ENCODE measurements at places on chromosomes 12 and 14.
A peak's percentile ranks its signal among the peaks of the same experiment; 100 is the strongest.

- H3K27ac ChIP-seq = peak overlapping the region; percentile 71
- DNase-seq = no peak
- no peak overlapping the region for H3K4me3 ChIP-seq
Observed at GRCh38 chr14:74593241-74593953, 18.6 kb downstream of the LTBP2 start.

DNA sequence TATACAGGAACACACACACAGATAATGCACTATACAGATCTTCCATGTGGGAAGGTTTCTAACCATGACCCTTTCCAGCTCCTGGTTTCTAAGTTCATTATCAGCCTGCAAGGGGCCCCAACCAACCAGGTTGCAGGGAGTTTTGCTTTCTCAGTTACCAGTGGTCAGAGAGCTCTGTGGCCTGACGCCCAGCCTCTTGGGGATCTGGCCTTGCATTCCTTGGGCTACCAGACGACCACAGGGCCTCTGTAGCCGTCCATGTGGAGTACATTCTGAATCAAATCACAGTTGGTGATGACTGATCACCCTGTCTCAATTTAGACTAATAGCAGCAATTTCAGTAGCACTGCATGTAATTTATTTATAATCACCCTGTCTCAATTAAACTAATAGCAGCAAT is 47.5 kb downstream of the PAH start:
- H3K4me3 ChIP-seq = no peak overlapping the region
- no peak for DNase-seq
- H3K27ac ChIP-seq = no peak overlapping the region
- H3K27me3 ChIP-seq = no peaks in the 10 kb centered on the region

DNA sequence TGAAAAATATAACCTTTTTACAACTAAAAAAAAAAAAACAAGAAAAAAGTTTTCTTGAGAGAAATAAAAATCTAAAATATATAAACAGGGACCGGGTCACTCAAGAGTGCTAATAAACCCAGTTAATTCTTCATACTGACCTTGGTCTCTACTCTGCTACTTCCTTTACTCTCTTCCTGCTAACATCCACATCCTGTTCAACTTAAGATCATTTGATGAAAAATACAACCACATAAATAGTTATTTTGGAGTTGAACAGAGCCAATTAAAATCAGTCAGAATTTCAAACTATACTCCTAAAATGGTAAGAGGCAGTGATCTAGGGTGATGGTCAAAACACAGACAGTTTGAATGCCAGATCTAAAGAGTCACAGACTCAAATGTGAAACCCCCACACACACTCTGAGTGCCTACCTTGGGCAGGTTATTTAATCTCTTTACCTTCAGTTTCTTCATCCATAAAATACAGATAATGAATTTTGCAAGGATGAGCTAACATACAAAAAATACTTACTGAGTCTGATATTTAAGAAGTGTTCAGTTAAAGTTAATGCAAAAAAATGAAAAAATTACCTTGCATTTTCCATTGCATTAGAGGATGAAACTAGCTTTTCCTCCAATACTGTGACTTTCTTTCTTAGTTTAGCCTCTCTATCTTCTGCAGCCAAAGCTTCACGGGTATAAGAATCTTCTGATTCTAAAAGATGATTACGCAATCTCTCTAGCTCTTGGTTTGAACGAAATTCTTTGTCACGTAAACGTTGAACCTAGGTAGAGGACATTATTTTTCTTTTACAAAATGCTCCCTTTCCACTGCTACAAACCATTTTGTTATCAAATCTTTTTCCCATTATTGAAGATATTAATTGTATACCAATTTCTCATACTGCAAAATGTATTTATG is 40.9 kb downstream of the TRIP11 start:
- H3K27ac ChIP-seq = no peak overlapping the region
- H3K27me3 ChIP-seq = no peaks in the 10 kb centered on the region
- peaks cover 31% of the 10 kb centered on the region for H3K36me3 ChIP-seq
- H3K4me3 ChIP-seq = no peak overlapping the region
- peaks cover 28% of the 10 kb centered on the region for H3K4me1 ChIP-seq
- DNase-seq = no peak

GRCh38 chr12:39272871-39273655 is 169.9 kb downstream of the KIF21A start:
- no peak overlapping the region for H3K27ac ChIP-seq
- H3K27me3 ChIP-seq = no peaks in the 10 kb centered on the region
- no peak for DNase-seq
- no peaks in the 10 kb centered on the region for H3K4me1 ChIP-seq

DNA sequence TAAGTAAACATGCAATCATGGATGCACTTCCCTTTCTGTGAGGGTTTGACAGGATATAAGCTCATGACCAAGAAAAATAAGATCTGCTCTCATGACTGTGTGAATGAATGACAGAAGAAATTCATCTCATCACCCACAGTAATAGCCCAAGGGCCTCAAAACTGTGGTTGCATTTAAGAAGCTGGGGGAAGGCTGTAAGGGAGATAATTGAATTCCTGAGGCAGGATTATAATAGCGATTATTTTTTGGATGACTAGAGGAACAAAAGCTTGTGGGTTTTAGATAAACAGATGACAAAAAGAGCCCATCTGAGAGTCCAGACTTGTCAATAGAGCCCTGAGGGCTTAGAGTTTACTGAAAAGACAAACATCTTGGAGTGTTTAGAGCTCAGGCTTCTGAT is 161.2 kb downstream of the NTF3 start:
- H3K4me3 ChIP-seq = no peak overlapping the region
- H3K36me3 ChIP-seq = no peaks in the 10 kb centered on the region
- no peak for DNase-seq
- H3K27ac ChIP-seq = no peak overlapping the region
- no peaks in the 10 kb centered on the region for H3K27me3 ChIP-seq

- no peak for DNase-seq
- no peaks in the 10 kb centered on the region for H3K36me3 ChIP-seq
Observed at GRCh38 chr12:76936275-76937193, 57.7 kb upstream of the CSRP2 start.

- no peak overlapping the region for H3K4me3 ChIP-seq
- no peaks in the 10 kb centered on the region for H3K4me1 ChIP-seq
- H3K36me3 ChIP-seq = no peaks in the 10 kb centered on the region
- no peak overlapping the region for H3K27ac ChIP-seq
- DNase-seq = no peak
Observed at GRCh38 chr12:5063149-5063548, 19.5 kb downstream of the KCNA5 start.

GRCh38 chr12:120167529-120168095 is 26.9 kb downstream of the GCN1 start:
- no peaks in the 10 kb centered on the region for H3K4me1 ChIP-seq
- H3K4me3 ChIP-seq = no peak overlapping the region
- H3K27ac ChIP-seq = no peak overlapping the region
- no peaks in the 10 kb centered on the region for H3K27me3 ChIP-seq

DNA sequence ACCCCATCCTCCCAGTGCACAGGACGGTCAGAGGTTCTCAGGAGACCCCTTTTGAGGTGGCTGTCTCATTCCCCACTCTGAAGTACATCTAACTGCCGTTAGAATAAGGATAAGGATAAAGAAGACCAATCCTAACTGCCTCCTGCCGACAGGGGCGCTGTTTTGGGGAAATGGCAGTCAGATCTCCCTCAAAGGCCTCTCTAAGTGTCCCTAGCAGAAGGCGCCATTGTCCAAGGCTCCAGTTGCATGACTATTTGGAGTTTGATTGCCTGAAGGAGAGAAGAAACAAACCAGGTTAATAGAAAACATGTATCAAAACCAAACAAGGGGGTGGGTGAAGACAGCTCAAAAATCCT is 29.1 kb upstream of the KLRB1 start:
- no peak overlapping the region for H3K4me3 ChIP-seq
- H3K27me3 ChIP-seq = no peaks in the 10 kb centered on the region
- DNase-seq = no peak

DNA sequence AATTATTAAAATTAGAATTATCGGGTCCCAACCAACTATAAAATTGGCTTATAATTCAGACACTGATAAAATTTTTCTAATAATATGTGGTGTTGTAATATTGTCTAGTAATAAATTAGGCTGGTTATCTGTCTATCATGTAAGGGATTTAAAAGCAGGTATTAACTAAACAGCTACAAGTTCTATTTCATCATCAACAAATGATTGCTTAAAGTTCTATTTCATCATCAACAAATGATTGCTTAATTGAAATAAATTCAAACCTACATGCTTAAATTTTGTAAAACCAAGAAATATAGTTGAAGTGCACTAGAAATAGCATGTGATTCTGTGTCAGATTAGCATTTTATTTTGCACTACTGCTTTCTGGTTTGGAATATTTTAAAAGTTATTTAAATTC is 34.1 kb downstream of the SLCO1A2 start:
- no peaks in the 10 kb centered on the region for H3K4me1 ChIP-seq
- H3K36me3 ChIP-seq = no peaks in the 10 kb centered on the region
- no peaks in the 10 kb centered on the region for H3K27me3 ChIP-seq

DNA sequence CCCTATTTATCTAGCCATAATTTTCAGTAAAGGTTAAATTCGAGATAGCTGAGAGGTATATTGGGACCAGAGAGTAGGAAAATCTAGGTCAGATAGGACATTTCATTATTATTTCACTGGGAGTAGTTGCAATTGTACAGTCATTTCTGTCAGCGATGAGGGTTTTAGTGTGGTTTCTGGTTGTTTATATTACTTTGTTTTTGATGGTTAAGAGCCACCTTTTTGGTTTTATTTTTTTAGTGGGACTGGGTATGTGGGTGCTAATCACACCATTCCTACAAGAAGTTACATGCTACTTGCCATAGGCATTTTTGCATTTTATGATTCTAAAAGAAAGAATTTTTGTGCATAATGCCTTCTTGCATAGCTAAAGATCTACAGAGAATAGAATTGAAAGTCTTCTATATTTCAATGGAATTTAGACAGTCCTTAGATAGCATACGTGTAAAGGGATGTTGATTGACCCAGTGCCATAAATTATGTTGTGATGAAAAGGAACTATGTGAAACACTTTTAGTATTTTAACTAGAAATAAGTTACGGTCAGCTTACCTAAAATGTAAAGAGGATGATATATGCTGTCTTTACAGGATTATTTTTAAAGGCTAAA is 85.2 kb downstream of the KTN1 start:
- DNase-seq = no peak
- no peaks in the 10 kb centered on the region for H3K27me3 ChIP-seq
- no peak overlapping the region for H3K27ac ChIP-seq
- H3K4me1 ChIP-seq = no peaks in the 10 kb centered on the region
- H3K36me3 ChIP-seq = peaks cover 48% of the 10 kb centered on the region

DNA sequence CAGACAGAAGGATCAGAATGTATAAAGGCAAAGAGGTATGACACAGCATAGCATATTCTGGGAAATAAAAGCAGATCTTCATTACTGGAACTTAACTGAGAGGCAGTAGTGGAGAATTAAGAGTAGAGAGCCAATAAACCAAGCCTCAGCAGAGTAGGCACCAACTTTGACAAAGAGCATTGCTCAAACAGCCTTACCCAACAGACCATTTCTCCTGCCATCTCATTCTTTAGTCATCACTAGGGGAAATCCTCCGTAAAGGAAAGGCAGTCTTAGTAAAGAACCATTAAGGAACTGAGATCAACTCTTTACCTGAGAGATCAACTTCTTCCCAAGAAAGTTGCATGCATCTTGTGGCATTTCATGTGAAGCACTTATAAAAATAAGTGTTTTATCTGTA is 36.6 kb downstream of the SENP1 start:
- H3K4me1 ChIP-seq = no peaks in the 10 kb centered on the region
- no peaks in the 10 kb centered on the region for H3K27me3 ChIP-seq
- H3K4me3 ChIP-seq = no peak overlapping the region
- no peak for DNase-seq
- H3K27ac ChIP-seq = no peak overlapping the region
- peaks cover 79% of the 10 kb centered on the region for H3K36me3 ChIP-seq

DNA sequence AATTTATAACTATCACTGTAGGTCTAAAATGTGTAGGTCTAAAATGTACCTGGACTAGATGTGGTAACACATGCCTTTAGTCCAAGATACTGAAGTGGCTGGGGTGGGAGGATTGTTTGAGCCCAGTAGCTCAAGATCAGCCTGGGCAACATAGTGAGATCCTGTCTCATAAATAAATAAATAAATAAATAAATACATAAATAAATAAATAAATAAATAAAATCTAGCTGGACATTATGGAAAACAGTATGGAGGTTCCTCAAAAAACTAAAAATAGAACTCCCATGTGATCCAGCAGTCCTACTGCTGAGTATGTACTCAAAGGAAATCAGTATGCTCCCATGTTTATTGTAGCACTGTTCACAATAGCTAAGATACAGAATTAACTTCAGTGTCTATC is 24.0 kb downstream of the PDE3A start:
- no peak overlapping the region for H3K27ac ChIP-seq
- DNase-seq = no peak
- no peaks in the 10 kb centered on the region for H3K4me1 ChIP-seq
- H3K36me3 ChIP-seq = no peaks in the 10 kb centered on the region
- no peak overlapping the region for H3K4me3 ChIP-seq
- no peaks in the 10 kb centered on the region for H3K27me3 ChIP-seq

GRCh38 chr12:105522166-105522825 is 191.8 kb downstream of the C12orf75 start:
- no peak overlapping the region for H3K4me3 ChIP-seq
- no peaks in the 10 kb centered on the region for H3K27me3 ChIP-seq
- peaks cover 13% of the 10 kb centered on the region for H3K4me1 ChIP-seq
- H3K36me3 ChIP-seq = no peaks in the 10 kb centered on the region
- H3K27ac ChIP-seq = no peak overlapping the region

DNA sequence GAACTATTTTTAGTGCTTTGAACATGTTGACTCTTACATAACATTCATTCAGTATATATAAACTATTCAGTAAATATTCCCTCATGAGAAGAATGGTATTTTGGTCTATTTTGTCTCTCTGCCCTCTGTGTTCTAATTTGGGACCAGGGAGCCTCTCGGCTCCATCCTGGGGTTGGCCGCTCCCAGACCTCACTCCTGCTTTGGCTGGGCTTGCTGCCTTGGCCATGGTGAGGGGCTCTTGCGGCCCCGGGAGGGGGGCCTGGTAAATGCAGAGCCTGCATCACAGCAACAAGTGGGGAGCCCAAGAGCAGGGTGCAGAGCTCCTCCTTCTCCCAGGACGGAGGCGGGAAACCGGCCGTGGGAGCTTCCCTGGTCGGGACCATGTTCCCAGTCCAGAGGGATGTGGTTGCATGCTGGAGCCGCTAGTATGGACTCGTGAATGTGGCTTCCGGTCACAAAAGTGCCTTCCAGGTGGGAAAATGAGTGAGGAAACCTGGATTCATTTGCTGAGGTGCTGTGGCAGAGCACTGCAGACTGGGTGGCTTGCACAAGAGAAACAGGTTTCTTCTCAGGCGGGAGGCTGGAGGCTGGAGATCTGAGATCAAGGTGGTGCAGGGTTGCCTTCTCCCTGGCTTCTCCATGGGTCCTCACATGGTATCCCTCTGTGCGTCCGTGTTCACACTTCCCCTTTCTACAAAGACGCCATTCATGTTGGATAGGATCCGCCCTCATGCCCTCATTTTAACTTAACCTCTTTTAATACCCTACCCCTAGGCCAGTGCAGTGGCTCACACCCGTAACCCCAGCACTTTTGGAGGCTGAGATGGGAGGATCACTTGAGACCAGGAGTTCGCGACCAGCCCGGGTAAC is 250.2 kb downstream of the CACNA1C start:
- no peaks in the 10 kb centered on the region for H3K36me3 ChIP-seq
- no peaks in the 10 kb centered on the region for H3K27me3 ChIP-seq
- H3K27ac ChIP-seq = no peak overlapping the region

GRCh38 chr12:99476956-99477355 is 170.6 kb upstream of the GARIN6 start:
- no peaks in the 10 kb centered on the region for H3K4me1 ChIP-seq
- no peaks in the 10 kb centered on the region for H3K36me3 ChIP-seq
- no peak for DNase-seq
- H3K27ac ChIP-seq = no peak overlapping the region
